ENCODE measurements at places on chromosomes 4 and X. TPM values are rescaled to one million over a fixed set of nuclear protein-coding genes. Genes with fewer than 3 reads are reported as not detected.

The CSN1S1 gene
- total RNA-seq: not detected

The VCX3B gene
- not detected for total RNA-seq

The BRS3 gene
- not detected for total RNA-seq

The TSPAN6 gene
- total RNA-seq: 22.0 TPM

The SMIM31 gene
- total RNA-seq: not detected

The YY2 gene
- 2.6 TPM for total RNA-seq

The GRIA2 gene
- under 0.01 TPM for total RNA-seq

The OPRPN gene
- not detected for total RNA-seq

The PTPN13 gene
- 91.1 TPM for total RNA-seq

Data from uterine smooth muscle cell (primary cell).